ENCODE measurements at places on chromosomes 5 and 9.

- DNase-seq = no peak
Observed at GRCh38 chr9:2270565-2270964, 255.4 kb downstream of the SMARCA2 start.

GRCh38 chr5:172740428-172741205, 30.4 kb downstream of the DUSP1 start:
- no peak for DNase-seq

- DNase-seq = no peak
Observed at GRCh38 chr9:76571743-76572146, 112.8 kb downstream of the GCNT1 start.

- no peak for DNase-seq
Observed at GRCh38 chr9:105026451-105026850, 98.5 kb upstream of the ABCA1 start.

DNA sequence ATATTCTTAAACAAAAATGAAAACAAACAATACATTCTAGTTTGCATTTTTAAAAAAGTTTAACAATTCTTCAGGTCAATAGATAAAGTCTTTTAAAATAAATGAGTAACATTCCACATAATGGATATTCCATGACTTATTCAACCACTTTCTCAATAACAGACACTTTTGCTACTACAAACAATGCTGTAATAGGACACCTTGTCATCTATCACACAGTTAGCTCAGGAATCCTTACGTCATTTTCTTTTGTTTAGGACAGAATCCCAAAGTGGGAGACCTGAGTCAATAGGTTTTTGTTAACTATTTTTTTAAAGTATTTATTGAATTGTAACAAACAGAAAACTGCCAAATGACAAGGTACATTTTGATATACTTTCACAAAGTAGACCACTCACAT, 72.5 kb downstream of the CEP120 start:
- DNase-seq = no peak

DNA sequence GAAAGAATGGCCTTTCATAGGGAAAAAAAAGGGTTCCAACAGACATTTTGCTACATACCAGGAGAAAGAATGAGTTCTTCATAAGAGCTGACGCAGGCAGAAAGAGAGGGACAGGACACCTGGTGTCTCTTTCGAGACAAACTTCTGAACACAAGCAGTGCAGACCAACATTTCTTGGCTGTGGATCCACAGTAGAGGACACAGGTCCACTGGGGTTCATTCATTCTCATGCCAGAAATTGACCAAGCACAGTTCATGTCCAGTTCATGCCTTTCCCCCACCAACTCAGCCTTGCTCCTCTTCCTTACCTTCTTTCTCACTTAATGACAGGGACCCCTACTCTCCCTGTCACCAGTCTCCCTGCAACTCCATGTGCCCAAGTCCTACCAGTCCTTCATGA, 137.7 kb downstream of the WDR41 start:
- no peak for DNase-seq

DNA sequence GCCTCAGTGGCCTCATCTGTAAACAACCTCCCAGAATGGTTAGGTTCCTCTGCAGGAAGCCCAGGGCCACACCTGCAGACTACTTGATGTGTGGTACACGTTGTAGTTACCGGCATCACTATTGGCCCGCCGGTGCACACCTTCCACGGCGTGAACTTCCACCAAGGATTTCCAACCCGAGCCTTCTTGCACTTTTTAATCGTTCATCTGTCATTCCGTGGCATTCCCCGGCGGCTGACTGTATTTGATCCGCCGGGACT, 5.3 kb upstream of the TRIM41 start:
- DNase-seq = no peak

- peak; percentile 7 for DNase-seq
Observed at GRCh38 chr5:1183424-1184162, 17.8 kb upstream of the SLC6A19 start.

DNA sequence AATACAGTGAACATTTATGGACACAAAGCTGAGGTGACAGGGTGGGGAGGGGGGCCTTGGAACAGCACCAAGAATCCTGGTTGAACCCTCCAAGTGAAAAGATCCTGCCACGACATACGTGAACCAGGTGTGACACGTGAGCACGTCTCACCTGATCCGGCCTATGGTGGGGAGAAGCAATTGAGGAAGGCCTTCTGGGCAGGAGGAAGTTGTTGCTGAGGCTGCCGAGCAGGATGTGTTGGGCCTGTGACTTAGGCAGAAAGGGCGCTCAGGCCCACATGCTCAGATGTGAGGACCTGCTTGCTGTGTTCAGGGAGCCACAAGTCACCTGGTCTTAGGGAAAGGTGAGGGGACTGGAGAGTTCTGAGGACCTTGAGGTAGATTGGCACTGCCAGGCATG, 2.5 kb upstream of the MAPK9 start:
- no peak for DNase-seq

DNA sequence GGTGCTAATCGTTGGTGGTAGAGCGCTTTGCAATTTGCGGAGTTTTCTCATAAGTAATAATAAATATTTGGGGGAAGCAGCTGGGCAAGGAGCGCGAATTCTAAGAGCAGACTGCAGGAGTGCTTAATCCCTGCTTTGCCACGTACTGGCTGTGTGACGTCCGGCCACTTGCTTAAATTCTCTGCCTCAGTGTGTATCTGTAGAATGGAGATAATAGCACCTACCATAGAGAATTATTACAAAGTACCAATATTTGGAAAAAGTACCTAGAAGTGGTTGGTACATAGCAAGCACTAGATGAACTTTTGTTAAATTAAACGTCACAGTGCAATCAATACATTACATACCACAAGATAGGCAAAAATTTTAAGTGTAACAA, 598 bp upstream of the TMED7 start:
- no peak for DNase-seq
